Lung (tissue), 17 donors: ENCODE measurements at places on chromosomes 6 and 20. TPM values are rescaled to one million over a fixed set of nuclear protein-coding genes. Genes with fewer than 3 reads are reported as not detected.

The WDR27 gene
- polyA plus RNA-seq, result 6.9 TPM

DNA sequence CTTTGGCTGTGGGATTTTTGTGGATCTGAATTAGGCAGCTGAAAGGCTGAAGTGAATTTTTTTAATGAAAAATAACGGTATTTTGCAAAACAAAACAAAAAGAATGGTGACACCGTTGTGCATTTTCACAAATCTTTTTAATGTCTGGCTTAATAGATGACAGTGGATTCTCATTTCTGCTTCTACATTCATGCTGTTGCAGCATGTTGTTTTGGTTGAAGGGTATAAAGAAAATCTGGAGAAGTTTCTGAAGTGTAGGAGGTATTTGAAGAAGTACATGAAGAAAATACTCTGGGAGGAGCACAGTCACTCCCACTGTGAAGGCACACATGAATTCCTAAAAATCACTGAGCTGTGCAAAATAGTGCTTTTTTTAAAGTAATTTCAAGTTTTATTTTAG lies 3.1 kb upstream of the MAP3K5 start:
- DNase-seq, result no peak

- DNase-seq, result no peak
Measured at GRCh38 chr20:11072982-11073381, 399.2 kb upstream of the JAG1 start.

GRCh38 chr20:33835615-33836172 lies 24.5 kb downstream of the CHMP4B start:
- peak; percentile 41 for DNase-seq

GRCh38 chr6:86526238-86526637 lies 411.1 kb upstream of the HTR1E start:
- DNase-seq, result no peak

GRCh38 chr6:134196568-134197193 lies 121.2 kb downstream of the SGK1 start:
- no peak for DNase-seq
